Activated naive CD4-positive, alpha-beta T cell treated with anti-CD3 and anti-CD28 coated beads, Interleukin-2, amount 50 U/mL, for 72 hours (primary cell): ENCODE measurements at places on chromosomes 16 and 17.
A peak's percentile ranks its signal among the peaks of the same experiment; 100 is the strongest.

DNA sequence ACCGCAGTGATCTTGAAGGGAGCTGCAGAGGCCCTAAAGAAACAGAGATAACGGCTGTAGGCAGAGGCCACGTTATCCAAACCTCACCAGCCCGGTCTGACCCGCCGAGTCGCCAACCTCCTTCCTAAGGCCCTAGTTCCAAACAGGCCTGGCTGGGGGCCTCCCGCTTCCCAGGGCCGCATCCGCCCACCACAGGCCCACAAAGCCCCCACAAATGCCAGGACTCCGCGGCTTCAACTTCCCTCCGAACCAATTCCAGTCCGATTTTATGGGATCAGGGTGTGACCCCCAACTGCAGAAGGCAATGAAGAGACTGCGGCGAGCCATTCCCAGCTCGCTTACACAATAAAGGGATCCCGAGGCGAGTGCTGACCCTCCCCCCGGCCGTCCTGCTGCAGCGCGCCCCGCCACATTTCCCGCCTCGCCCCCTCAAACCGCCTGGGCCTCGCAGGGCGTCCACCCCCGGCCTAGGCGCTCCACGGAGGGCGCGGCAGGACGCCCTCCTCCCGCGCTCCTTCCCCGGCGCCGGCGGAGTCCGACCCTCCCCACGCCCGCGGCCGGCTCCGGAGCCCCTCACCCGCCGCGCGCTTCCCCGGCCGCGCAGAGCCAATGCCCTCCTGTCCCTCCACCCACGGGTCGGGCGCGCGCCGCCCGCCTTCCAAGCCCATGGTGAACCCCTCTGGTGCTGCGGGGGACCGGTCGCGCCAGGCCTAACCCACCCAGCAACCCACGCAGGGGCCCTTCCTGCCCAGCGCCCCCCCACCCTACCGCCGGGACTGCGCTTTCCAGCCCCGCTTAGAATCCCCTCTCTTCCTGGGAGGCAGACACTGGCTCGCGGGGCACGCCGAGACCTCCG, 926 bp downstream of the MYH10 start:
- DNase-seq: peak; percentile 17

- DNase-seq: no peak
These were observed 54.7 kb downstream of the CACNG5 start for GRCh38 chr17:66889480-66890230.

- no peak for DNase-seq
These were observed 888.1 kb downstream of the KCNJ2 start for GRCh38 chr17:71057448-71057847.

GRCh38 chr17:8477715-8478441, 42.2 kb downstream of the NDEL1 start:
- DNase-seq: no peak

DNA sequence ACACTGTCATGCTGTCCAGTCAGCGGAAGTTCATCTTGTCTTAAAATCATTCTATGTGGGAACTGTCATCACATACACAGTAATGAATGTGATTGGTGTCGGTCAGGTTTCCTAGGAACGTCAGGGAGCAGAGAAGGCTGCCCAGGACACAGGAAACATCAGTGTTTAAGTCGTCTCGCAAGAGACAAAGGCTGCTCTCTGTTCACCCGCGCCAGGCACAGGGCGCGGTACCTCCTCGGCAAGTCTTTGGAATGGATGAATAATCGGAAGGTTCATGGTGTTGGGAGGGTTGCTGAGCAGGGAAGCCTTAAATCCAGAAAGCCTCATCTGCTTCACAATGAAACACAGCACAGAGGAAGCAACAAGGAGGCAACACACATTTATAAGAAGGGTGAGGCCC, 148.2 kb downstream of the CPPED1 start:
- no peak for DNase-seq

DNA sequence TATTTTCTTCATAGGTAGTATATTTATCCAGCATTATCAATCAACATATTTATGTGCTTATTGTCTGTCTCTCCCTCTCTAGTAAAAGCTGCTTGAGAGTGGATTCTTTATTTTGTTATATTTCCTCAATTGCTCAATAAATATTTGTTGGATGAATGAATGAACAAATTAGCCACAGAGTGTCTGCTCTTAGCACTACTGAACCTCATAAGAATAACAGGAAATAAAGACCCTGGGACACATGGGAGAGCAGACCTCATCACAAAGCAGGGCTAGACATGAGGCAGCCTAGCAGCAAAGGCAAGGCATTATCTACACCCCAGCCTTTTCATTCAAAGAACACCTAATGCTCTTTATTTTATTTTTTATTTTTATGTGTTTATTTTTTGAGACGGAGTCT, 34.9 kb upstream of the TANC2 start:
- DNase-seq: no peak

GRCh38 chr17:33981711-33982601, 273.1 kb upstream of the CCL2 start:
- no peak for DNase-seq

DNA sequence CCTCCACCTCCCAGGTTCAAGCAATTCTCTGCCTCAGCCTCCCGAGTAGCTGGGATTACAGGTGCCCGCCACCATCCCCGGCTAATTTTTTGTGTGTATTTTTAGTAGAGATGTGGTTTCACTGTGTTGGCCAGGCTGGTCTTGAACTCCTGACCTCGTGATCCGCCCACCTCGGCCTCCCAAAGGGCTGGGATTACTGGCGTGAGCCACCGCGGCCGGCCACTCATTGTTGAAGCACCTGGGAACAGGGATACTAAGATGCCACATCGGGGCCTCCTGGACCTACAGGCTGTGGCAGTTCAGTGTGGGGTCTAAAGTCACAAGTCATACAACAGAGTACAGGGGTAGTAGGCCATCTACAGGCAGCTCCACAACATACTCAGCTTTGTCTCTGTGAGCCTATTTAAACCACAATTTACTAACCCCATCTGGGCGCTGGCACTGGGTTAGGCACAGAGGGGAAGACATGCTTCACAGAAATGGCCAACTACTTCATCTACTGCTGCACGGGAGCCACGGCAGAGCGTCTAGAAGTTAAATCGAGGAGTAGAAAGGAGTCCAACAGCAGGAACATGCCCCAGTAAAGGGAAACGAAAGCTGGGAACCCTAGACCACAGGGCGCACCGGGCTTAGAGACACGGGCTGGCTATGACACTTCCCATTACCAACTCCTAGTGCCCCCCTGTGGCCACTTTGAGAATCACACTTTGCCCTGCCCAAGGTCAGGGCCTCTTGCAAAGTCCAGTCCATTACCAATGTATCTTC, 4.3 kb downstream of the VAMP2 start:
- peak; percentile 86 for DNase-seq
